ENCODE measurements at places on chromosomes 6 and 20.

DNA sequence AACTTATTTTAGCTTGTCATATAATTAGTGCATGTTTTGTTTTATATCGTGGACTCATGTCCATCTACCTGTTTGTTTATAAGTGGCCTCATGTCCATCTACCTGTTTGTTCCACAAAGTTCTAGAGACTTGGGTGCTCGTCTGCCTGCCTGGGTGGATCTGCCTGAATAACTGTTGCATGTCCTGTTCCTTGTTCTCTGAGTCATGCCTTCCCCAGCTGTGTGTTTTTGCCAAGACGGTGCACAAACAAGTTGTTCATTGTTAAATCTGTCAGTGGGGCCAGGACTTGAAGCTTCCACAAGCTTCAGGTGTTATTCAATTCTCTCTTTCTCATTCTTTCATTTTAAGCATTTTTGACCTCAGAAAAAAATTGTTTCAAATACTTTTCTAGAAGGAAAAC lies 358.0 kb upstream of the CITED2 start:
- DNase-seq: no peak

DNA sequence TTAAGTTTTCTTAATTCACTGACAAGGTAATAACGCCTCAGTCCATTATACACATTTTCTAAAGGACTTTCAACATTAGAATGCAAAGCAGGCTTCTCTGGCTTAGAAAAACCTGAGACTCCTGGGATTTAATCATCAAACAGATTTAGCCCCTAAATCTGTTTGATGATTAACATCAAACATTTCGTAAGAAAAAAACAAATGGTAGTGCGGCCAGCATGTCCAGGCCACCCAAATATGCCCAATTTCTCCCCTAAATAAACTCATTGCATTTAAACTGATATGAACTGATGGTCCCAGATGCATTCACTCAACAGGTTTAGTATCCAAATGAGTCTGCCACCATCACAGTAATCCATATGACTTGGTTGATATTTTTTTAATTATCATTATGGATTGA lies 6.2 kb downstream of the TMEM74B start:
- no peak for DNase-seq

DNA sequence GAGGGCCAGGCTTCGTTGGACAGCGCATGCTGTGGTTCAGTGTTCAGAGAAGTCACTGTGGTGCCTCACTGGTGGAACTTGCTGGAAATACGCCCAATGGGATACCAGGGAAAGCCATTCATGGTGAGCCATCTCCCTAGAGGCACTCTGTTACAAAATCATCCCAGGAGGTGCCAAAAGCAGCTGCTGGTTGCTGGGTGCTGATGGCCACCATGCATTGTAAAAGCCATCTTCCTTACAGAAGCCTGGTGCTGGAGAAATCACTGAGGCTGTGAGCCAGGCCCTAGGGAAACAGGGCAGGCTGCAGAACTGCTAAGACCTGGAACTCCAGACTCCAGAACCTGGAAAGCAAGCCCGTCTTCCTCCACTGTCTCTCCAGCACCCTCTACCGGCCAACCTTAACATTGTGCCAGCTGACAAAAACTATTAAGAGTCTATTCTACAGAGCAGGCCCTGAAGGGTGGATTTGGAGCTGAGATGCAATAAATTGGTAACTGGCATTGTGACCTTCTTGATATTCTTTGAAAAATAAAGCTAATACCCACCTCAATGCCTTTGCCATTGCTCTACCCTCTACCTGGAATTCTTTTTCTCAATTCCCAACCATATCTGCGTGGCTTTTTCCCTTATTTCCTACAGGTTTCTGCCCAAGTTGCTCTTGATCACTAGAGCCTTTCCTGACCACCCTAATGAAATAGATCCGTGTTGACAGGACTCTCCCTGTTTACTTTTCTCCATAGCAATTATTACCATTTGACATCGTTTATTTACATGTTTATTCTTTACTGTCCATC lies 18.5 kb downstream of the SNRPB start:
- DNase-seq: no peak

GRCh38 chr6:164414695-164415094 lies 894.7 kb downstream of the C6orf118 start:
- no peak for DNase-seq

DNA sequence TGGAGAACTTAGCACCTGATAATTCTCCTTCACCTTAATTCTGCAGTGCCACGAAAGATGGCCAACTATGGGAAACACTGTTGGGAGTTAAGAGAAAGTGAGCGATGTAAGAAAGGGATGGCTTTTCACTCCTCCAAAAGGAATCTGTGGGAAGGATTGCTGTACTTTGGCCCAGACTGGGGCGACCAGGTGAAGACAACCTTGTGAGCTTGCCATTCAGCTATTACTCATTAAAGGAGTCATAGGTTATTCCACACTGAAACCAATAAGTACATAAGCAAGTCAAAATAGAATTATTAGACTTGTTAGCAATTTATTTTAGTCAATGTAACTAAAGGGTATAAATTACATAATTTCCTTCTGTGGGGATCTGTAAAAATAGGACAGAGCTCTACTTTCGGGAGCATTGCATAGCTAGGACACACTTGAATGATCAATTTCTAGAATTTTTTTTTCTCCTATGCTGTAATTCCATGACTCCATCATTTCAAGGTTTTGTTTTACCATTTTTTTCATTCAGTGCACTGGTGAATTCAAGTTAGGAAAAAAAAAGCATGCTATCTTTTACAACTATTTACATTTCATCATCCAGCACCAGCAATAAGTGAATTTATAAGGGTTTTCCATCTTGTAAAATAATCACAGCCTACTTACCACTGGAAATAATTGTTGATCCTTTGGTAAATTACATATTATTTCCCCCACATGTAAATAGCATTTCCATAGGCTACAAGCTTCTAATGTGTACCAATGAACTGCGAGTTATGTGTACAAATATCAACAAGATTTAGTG lies 231.7 kb downstream of the SIM1 start:
- no peak for DNase-seq
